ENCODE measurements at places on chromosomes 7 and 10.

DNA sequence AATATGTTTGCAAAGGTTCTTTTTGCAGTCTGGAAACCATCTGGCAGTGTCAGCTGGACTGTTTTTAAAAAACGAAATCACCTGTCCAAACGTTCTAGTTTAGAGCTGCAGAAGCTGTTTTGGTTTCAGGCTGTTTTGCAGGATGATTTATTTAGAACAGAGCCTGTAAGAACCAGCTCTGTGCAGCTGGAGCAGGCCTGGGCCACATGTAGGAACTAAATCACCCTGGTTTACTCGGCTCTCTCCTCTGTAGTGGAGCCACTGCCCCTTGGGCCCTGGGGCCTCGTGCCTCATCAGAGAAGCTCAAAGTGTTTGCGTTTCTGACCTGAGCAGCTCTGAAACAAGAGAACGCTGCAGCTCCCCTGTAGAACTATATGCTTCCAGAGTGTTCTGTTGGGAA is 142.5 kb downstream of the ACTR3B start:
- DNase-seq: no peak

DNA sequence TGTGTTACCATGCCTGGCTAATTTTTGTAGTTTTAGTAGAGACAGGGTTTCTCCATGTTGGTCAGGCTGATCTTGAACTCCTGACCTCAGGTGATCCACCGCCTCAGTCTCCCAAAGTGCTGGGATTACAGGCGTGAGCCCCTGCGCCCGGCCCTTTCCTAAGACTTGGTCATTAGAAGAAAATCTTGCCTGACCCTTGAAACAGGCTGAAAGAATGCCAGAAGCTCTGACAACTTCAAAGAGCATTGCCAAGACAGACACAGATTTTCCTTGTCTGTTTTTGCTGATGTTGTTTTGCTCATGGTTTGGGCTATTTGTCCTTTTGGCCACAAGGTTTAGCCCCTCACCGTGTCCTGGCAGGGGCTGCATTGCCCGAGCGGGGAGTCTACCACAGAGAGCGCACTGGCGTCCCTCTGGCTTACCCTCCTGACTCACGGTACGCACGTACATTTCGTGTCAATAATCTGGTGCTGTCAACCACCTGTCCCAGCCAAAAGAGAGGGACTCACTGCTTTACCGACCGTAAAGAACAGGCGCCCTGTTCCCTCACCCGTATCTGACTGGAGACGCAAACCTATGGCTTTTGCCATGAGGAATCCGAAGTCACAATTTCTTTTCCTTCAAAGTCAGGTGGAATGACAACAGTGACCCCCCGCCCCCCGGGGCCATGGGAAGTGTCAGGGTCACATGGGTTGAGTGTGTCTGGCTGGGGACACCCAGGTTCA is 10.1 kb upstream of the INPP5A start:
- no peak for DNase-seq

DNA sequence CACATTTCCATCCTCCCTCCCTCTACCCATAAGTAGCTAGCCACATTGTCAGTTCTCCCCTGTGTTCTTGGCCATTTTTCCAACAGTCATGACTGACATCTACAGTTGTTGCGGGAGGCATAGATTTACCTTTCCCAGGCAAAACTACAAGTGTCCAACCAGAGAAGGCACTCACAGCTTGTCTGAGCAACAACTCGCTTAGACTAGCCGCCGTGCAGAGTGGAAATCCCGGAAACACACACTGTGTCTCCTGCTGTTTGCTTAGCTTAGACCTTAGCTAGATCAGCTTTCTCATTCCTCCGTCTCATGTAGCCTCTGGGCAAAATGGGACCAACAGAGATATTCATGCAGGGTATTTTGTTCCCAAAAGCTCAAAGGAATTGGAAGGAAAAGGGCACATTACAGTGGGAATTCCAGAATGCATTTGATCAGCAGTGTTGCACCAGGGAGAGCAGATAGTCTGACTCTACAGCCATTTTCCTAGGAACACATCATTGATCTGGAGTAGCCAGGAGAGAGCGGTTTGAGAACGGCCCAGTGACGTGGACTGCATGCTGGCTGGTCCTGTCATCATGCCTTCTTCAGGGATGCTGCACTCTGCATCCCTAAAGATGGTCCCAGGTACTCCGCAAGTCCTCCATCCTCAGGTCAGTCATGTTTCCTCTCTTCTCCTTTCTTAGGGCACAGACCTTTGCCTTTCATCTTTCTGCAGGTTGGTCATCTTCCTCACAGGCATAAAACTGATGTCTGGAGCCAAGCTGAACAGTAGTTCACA is 89.4 kb downstream of the C10orf90 start:
- no peak for DNase-seq

DNA sequence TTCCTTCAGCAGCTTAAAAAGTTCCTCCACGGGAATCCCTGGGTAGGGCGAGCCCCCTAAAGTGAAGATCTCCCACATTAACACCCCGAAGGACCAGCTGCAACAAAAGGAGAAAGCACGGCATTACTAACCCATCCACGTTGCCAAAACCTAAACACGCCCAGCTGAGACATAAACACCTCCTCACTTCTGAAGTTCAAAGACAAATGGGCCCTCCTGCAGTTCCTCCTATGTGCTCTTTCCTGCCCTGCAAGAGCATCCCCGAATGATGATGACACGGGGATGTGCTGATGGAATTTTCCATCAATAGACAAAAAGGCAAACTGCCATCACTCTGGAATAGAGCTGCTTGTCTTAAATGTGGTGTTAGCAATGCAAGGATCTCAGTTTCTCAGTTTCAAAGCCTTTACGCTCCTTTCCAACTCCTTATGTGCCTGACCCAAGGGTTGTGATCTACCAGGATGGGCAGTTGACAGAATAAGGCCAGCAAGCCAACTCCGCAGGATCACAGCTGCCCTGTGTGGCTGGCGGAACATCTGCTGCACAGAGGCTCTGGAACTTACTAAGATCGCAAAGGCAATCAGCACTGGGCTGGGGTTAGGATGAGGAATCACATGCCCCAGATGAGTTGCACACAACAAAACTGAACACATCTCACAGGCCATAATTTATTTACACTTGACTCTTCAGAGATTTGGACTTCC is 112.7 kb downstream of the FGFR2 start:
- no peak for DNase-seq

- DNase-seq: no peak
Measured at GRCh38 chr7:151665368-151665767, 145.7 kb upstream of the RHEB start.

DNA sequence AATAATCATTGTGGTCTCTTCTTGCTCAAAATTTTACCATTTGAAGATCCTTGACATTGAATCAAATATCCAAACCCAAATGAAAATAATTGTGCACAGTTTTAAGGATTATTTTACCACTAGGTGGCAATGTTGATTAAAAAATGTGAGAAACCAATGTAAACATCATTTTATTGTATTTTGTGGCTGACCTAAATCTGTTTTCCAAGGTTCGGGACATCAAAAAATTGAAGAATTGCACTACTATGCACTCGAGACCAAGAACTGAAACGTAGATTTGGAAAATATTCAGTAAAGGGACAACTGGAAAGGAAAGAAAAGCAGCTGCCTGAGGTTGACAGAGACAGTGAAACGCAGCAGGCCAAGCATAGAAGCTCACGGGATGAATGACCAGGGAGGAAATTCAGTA is 259.3 kb downstream of the SNX13 start:
- DNase-seq: no peak

DNA sequence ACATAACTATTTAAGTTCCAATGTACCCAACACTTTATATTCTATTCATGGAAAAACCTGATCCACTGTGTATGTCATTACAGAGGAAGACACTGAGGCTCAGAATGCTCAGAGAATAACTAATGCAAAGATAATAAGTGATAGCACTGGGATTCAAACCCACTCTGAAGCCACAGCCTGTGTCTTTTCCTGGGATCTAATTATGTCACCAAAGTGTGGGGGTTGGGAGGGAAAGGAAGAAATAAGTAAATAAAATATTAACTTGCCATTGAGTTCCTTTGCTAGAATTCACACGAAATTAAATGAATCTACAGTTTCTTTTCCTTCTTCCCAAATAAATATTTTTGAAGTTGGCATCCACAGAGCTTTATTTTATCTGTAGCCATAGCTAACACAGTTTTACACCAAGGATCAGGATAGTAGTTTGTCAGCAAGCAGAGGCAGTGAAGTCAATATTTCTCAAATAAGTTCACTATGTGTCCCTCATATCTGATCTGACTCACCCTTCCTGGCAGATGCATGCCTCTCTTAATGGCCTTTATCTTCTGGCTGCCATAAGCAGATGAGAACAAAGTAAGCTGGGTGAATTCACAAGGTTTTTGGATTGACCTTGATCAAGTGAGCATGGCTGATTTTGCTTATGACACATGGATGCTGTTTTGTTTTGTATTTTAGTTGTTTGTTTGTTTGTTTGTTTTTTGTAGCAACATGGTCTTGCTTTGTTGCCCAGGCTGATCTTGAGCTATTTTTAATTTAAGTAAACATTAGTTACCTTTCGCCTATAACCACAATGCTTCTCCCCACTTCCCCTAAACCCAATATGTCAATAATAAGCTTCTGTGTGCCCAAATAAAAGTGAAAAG is 6.3 kb downstream of the RAPGEF5 start:
- no peak for DNase-seq

DNA sequence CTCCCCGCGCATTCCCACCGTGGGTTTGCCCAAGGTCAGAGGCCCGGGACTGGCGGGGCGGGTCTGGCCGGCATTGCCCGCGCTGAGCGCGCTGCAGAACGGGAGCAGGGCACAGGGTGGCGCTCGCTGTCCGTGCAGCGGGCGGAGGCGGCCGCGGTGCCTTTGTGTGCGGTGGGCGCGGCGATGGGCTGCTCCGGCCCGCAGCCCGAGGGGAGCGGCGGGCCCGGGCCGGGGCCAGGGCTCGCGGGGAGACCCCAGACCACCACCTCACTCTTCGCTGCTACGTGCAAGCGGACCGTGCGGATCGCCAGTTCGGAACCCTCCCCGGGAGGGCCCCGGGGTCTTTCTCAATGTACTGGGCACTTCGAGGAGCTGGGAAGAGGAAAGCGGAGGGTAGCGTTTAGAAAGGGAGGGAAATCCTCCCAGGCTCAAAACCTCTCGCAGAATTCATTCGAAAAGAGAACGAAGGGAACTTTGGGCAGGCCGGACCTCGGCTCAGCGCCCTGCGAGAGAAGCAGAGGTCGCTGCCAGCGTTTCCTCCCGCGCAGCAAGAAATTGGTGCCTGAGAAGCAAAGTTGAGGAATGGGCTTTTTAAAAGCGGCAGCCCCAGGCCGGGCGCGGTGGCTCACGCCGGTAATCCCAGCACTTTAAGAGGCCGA is 8.5 kb downstream of the SP8 start:
- no peak for DNase-seq

- peak; percentile 91 for DNase-seq
Measured at GRCh38 chr7:92633211-92633906, 43.2 kb upstream of the FAM133B start.

GRCh38 chr7:99032928-99033327 is 111.0 kb downstream of the SMURF1 start:
- DNase-seq: no peak

DNA sequence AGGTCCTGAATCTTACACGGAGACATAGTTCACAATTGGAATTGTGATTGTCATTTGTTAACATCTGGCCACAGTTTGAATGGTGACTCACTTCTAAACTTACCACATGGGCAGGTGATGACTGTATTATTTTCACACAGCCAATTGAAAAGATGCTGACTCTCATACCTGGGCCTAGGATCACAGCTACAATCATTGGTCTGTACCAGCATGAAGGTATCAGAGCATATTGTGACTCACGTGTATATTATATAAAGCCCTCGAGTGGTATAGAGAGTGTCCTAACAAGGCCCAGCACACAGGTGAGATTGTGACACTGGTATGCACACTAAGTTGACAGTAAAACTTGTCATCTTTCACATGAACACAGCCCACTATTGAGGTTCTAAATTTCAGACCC is 9.4 kb upstream of the ZNF107 start:
- no peak for DNase-seq

DNA sequence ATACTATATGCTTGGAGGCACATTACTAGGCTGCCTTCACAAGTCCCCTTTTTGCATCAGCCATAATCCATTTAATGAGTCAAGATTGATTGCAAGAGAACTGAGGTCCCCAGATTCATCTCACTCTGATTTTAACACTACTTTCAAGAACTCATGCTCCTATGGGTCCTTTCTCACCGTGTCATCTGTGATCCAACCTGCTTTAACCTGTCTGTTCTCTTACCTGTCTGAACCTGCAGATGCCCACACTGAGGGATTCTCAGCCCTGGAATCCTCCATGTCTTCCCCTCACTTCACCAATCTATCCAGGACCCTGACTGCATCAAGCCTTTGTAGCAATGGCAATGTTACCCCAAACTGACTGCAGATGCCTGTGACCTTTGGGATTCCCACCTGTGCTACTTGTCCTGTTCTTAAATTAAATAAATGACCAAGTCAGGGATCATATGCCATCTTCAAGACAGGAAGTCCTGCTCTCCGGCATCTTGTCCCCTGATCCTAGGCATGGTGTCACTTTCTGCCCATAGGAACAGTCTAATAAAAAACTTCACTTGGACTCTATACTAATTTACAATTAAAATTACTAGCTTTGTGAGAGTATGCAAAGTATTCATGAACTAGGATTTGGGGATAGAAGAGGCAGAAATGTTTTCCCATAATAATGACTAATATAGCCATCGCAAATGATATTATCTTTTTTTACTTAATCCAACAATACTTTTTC is 25.9 kb upstream of the GOT1 start:
- DNase-seq: no peak

All from SW 1271 (cell line).